ENCODE measurements at places on chromosomes 6 and 20. TPM values are rescaled to one million over a fixed set of nuclear protein-coding genes. Genes with fewer than 3 reads are reported as not detected.

DNA sequence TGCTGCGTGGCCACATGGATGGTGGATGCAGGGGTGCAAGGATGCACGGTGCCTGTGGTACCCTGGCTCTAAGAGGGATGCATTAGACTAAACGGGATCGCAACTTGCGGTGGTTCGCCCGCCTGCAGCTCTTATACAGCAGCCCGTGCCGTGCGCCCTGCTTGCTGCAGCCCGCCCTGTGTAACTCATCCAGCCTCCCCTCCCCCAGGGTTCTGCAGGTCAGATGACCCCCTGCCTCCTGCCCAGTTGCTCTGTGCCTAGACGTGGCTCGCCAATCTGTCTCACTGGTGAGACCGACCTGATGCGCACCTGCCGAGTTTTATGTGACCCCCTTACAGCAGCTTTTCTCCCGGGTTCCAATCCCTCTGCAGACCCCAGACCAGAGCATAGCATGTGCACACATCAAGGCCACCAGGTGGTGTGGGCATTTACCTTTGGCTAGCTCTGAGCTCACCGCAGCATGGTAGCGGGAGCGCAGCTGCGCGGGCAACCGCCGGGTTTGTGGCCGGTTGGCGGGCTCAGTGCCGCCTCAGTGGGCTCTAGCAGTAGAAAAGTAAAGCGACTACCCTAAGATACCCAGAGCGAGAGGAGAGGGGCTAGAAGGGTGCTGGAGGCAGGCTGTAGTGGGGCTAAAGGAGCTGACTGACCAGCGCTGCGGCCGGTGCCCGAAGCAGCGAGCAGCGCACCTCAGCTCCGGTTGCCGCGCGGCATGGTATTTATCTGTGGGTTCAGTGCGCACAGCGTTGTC, 693 bp upstream of the GNAS-AS1 start:
- DNase-seq, result no peak

GRCh38 chr6:133131621-133132465, 109.3 kb upstream of the EYA4 start:
- DNase-seq, result no peak

- DNase-seq, result no peak
Measured at GRCh38 chr20:3629893-3630292, 33.3 kb downstream of the GFRA4 start.

DNA sequence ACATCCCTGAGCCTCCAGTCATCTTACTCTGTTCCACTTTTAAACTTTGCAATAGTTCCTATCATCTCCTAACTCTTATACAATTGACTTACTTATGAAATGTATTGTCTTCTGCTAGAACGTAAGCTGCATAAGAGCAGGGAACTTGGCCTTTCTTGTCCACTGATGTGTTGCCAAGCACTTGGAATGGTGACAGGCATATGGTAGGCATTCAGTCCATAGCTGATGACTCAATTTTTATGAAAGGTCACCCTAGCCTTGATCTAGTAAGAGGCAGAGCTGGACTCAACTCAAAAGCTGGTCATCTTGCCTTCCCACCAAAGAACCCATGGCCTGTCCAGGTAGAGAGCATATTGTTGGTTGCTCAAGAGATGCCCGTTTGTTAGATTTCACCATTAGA, 82.4 kb upstream of the FAM184A start:
- DNase-seq, result no peak

DNA sequence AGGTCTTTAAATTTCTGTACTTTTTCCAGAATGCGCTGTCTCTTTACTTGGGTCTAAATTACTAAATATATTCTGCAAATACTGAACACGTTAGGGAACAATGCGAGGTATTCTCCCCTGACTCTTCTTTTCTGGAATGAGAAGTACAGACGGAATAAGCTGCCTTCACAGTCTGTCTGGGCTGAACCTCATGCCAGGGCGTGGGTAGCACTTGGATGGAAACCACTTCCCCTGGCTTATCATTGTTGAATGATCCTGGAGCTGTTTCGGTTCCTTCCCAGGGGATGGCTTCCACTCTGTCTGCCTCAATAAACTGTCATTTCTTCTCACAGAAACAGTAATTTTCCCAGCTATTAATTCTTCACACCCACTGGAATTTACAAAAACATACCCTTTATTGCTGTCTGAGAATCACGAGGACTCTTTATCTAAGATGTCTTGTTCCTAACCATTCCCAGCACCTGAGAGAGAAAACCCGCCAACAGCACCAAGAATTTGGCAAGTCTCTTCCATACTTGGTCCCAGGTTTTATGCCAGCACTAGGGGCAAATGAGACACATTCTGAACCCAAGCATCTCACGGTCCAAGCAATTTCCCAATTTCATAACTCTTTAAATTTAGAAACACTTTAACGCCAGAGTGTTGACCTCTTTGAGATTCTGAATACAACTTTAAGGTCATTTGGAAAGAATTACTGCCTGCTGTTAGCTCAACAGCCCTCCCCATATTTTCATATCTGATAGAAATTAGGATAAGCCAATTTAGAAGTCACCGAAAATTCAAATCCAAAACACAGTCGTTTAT, 43.2 kb upstream of the ADGRF5 start:
- DNase-seq, result no peak

- no peak for DNase-seq
Measured at GRCh38 chr20:16441546-16442164, 131.6 kb downstream of the KIF16B start.

- no peak for DNase-seq
Measured at GRCh38 chr6:10968776-10969175, 75.3 kb downstream of the ELOVL2 start.

Gene OTOR
- polyA plus RNA-seq, result not detected

Gene OXT
- polyA plus RNA-seq, result not detected

Measured in A549 (cell line).